ENCODE measurements at places on chromosomes 5 and 9.

GRCh38 chr5:172345881-172346280 lies 62.3 kb upstream of the UBTD2 start:
- DNase-seq = no peak

DNA sequence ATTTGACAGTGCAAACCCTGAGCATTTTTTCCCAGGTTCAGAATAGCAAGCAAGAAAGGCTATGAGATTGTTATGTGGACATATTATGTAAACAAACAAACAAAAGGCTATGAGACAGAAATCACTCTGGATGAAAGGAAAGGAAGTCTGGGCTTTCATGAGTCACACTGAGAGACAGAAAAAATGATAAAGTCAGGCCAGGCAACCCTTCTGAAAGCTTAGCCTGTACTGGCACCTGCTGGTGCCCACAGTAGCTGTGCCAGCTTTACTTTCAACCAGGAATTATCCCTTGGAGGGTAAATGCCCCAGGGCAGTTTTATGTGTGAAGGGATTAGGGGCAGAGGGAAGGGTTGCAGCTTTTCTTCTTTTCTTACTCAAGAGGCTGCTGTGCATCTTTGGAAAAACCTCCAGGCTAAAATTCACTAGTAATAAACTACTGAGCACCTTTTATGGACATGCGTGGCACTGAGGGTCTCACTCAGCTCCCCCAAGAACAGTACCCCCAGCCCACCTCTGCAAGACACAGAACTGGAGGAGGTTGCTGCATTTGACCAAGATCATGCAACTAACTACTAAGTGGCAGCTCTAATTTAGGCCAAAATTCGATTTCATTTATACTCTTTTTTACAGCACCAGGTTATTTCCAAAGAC lies 41.7 kb downstream of the ACTL7B start:
- no peak for DNase-seq

DNA sequence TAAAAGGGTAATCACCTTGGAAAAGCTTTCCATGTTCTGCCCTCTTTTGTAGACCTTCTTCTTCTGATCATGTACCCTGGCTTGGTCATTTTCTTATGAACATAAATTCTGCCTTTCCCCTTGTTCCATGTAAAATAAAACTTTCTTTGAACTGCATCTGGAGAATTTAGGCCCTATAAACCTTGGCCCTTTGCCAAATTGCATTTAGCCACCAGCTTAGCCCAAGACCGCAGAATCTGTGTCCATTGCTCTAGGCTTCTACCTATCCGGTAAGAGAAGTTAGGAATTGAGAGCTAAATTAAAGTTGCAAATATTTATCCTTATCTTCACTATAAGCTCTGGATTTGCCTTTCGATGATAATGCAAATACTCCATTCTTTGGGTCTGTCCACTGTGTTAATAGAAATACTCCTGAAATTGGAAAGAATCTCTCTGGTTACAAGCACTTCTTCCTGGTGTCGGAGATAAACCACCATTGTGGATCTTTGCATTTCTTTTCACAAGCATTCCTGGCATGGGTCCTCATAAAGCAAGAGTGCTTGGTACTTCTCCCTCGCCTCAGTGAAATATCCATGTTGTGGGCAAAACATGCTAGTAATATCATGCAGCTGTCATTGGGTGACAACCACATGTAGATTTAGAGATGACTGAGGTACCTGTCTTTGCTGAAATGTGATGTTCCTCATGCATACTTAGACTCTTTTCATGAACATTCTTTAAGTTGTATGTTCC lies 698.0 kb upstream of the WWC1 start:
- DNase-seq = no peak

DNA sequence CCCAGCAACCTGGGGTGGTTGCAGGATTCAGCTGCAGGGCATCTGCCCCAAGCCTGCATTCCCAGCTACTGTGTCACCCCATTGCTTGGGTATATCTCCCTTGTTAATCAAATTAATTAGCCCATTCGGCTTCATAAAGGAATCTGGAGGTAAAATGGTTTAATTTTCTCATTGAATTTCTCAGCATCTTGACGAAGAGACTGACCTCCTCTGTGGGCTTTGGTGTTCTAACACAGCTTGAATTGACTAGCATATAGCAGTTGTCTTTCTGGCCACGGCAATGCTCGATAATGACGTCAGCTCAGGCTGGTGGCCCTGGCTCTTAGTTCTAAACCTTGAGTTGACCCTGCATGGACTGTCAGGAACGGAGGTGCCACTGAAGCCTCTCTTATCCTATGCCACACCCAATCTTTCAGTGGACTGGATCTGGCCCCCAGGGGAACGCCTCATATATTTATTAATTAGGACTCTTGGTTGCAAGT lies 72.4 kb downstream of the MSX2 start:
- DNase-seq = no peak

DNA sequence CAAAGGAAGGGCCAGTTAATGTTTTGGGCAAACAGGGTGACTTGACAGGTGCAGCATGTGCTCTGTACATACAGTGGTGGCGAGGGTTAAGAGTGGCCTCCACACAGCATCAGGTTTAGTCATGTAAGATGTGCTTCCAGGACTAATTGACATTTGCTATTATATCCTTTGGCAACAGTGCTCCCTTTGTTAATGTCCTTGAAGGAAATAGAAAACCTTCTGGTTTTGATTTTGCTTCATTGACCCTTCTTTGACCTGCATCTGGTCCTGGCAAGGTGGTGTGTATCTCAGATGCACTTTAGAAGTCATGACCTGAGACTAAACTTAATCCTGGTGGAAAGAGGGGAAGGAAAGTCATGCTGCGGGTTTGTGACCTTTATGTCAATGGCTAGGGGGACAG lies 440.0 kb downstream of the ENC1 start:
- no peak for DNase-seq

DNA sequence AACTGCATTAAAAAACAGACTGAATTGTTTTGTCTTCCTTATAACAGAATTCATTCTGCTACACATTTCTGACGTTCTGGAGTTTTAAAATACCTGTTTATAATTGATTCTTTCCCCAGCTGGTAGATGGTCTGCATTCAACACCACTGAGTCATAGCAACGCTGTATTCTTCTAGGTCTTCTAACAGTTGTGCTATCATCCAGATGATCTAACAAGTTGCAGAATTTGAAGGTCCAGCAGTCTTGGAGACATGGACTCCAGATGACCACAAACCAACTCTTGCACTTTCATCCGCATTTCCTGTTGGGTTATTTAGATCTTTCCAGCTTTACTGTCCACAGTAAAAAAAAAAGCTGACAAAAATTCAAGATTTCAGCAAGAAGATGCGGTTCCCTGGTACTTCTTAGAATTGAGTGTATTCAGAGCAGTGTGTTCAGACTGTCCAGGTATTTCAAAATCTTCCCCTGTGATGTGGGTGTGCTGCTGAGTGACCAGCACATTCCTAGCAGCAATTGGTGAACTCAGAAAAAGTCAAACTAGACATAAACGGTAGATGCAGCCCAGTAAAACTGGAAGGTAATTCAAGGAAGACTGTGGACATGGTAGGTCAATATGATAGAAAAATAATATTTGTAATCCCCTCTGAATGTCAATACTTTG lies 50.2 kb downstream of the CSNK1A1 start:
- DNase-seq = no peak

DNA sequence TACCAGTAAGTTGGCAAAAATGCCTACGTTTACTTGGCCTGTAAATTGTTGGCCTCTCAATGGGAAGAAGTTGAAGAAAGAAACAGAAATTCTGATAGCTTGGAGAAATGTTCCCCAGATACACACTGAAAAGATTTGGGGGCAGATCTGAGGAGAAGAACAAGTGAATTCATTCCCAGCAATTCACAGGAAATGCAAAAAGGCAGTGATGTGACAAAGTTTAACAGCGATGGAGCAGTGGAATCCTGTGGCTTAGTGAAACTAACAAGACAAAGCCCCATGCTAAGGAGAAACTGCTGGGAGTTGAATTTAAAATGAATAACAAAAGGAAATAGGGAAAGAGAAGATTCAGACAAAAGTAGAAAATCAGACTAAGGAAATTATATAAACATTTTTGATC lies 213.2 kb upstream of the EDIL3 start:
- DNase-seq = no peak

- no peak for DNase-seq
These were observed 38.0 kb downstream of the VAV2 start for GRCh38 chr9:133953976-133954709.

GRCh38 chr5:151383011-151383410 lies 35.7 kb upstream of the SLC36A2 start:
- no peak for DNase-seq
